GM23248 (cell line): ENCODE measurements at places on chromosomes 11 and 22.

GRCh38 chr11:43327987-43328386 is 16.2 kb downstream of the API5 start:
- DNase-seq: peak; percentile 79

DNA sequence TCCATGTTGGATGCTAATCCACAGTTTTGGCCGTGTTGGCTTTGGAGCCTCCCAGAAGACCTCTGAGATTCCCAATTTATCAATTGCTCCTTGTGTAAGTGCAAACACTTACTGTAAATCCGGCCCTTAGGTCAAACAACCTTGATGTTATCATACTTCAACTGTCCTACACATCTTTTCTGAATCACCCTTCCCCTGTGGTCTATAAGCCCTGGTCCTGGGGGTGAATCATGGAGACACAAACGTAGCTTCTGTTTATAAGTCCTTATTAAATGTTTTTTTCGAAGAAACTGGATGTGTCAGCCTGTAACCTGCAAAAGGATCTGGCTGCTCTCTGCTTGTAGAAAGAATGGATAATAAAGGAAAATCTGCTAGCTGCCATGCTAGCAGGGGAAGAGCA is 1.7 kb upstream of the IL10RA start:
- no peak for DNase-seq

DNA sequence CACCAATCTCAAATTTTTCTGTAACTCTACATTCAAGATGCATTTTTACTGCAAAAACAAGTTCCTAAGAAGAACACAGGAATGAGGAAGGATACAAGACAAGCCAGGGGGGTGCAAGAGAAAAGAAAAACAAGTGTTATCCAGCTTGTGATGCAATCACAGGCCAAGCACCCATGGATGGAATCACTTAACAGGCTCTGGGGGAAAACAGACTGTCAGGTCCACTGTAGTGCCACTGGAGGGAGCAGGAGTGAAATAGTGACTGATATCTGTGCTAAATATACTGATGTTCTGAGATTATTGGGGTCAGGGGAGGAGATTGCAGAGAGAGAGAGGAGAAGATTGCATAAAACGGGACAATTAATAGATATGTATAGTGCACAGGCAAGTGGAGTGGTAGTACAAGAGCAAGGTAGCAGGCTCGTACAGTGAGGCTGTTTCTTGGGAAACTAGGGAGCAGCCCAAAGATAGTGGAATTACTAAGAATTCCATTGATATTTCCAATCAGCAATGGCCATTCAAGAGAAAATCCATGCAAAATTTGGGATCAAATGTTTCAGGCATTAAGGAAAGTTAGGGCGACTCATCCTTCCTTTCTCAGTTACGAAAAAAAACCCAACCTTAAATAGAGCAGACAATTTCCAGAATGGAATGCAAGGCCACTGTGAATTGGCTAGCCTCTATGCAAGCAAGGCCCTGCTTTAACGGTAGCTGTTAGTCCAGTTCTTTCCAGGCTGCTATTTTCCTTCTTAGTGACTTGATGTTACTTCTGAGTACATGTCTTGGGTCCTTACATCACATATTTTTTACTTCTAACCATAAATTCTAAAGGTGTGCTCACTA is 52.2 kb upstream of the CEP126 start:
- peak; percentile 87 for DNase-seq

DNA sequence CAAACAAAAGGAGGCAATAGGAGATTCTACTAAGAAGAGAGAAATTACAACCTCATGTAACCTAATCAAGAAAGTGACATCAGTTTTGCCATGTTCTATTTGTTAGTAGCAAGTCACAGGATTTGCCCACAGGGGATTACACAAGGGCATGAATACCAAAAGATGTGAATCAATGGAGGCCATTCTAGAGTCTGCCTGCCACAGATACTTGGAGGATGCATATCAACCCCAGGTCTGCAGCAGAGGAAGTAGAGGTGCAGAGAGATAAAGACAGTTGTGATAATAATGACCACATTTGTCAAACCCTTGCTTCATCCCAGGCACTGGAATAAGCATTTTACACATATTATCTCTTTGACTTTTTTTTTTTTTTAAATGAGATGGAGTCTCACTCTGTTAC is 2.4 kb upstream of the ASCC2 start:
- peak; percentile 66 for DNase-seq

DNA sequence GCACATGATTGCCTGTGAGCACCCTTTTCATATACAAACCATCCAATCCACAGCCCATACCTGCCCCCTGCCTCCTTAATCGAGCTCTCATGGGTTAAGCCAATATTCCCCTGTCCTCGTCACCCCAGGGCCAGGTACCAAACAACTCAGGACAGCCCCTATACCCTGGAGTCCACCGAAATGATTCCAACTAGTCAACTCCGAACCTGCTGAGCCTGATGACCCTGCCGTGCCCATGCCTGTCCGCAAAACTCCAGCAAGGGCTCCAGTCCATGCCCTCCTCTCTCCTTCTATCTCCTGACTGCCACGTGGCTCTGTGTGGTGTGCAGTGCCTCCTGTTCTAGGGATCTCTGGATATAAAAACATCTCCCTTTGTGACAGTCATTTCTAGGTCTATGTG is 35.5 kb upstream of the SYT13 start:
- DNase-seq: no peak

- no peak for DNase-seq
These were observed 112.1 kb downstream of the RPL27A start for GRCh38 chr11:8794677-8795103.
